ENCODE measurements at places on chromosomes 1 and 21. TPM values are rescaled to one million over a fixed set of nuclear protein-coding genes. Genes with fewer than 3 reads are reported as not detected.

The SPRR4 gene
- total RNA-seq: not detected

The GNG4 gene
- not detected for total RNA-seq

DNA sequence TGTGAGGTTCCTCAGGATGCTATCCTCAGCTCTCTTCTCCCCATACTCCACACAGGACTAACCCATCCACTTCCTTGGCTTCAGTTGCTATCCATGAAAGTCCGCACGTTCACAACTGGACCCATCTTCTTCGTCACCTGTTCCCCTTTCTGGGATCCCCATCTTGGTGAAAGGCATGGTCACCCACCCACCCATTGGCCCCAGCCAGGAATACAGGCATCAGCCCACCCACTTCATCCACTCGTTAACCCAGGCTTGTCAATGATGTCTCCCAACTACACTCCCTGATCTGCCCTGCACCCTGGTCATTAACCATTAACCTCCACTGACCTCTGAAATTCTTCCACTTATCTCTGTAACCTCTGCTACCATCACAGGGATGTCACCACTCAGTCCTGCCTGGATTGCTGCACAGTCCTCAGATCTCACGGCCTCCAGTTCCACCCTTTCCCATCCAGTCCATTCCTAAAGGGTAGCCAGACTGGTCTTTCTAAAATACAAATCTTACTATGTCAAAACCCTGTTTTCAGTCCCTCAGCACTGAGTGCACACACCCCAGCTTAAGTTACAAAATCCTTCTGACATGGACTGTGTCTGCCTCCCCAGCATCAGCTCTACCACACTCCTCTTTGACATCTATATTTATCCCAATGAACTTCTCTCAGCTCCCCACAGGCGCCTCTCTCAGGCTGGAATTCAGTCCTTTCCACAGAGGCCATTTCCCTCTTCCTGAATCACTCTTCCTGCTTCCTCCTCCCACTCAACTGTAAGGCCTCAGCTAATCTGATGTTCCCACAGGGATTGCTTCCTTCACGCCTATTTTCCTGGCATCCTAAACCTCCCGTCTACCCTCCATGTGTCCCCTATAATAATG, 10.4 kb downstream of the PGLYRP4 start:
- DNase-seq: no peak

DNA sequence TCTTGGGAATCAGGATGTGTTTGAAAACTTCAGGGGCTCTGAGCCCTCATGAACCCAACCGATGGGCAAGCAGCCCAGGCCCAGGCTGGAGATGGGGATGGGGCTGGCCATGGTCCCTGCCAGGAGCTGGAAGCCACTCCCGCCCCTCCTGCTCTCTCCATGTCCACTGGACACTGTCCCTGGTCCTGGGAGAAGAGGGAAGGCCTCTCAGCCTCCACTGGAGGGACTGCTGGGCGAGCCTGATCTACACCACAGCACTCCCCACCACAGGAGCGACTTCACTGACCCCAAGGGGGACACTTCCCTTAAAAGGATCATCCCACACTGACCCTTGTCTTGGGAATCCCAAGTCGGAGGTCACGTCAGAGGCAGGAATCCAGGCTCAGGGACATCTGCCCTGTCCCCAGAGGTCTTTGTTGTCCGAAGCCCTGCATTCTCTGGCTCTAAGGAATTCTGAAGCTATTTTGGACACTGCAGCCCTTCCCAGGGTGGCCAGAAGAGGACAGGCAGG, 16.9 kb upstream of the COL18A1 start:
- no peak for DNase-seq

Data from CD4-positive, alpha-beta T cell (primary cell).